Naive B cell (primary cell): ENCODE measurements at places on chromosomes 3 and 15.

GRCh38 chr3:170523248-170523647 is 62.6 kb downstream of the SLC7A14 start:
- no peak for DNase-seq

DNA sequence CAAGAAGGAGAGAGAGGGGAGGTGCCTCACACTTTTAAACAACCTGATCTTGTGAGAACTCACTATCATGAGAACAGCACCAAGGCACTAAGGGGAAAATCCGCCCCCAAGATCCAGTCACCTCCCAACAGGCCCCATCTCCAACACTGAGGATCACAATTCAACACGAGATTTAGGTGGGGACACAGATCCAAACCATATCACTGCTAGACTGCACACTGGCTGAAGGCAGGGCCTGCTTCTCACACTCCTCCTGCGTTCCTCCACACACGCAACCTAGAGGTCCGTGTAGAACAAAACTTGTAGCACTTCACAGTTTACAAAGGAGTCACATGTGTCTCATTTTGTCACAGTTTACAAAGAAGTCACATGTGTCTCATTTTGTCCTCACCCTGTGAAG is 97.8 kb downstream of the DAPK2 start:
- no peak for DNase-seq

DNA sequence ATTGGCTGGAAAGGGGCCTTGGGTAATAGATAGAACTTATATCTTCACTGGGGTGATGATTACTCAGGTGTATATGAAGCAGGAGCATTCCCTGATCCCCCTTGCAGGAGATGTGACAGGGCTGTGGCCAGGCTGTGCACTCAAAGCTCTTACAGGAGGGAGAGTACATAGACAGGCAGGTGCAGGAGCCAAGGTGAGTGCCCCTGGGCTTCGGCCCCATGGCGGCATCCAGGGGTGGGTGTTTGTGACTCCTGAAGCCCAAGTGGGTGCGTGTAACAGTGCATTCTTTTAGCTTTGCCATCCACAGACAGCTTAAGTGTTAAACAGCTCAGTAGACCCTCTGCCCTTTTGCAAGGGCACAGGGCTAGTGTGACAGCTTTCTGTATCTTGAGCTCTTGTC is 236.6 kb upstream of the GPR149 start:
- DNase-seq, result no peak

- DNase-seq, result no peak
Observed at GRCh38 chr3:9916346-9916733, 558 bp upstream of the IL17RC start.

DNA sequence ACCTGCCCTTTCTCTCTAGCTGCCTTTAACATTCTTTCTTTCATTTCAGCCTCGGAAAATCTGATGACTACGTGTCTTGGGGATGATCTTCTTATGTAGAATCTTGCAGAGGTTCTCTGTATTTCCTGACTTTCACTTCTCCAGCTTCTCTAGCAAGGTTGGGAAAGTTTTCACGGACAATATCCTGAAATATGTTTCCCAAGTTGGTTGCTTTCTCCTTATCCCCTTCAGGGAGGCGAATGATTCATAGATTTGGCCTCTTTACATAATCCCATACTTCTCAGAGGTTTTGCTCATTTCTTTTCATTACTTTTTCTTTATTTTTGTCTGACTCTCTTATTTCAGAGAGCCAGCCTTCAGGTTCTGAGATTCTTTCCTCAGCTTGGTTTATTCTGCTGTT is 62.1 kb upstream of the CCDC54 start:
- no peak for DNase-seq

- no peak for DNase-seq
Observed at GRCh38 chr15:80019168-80019745, 40.2 kb upstream of the ZFAND6 start.

DNA sequence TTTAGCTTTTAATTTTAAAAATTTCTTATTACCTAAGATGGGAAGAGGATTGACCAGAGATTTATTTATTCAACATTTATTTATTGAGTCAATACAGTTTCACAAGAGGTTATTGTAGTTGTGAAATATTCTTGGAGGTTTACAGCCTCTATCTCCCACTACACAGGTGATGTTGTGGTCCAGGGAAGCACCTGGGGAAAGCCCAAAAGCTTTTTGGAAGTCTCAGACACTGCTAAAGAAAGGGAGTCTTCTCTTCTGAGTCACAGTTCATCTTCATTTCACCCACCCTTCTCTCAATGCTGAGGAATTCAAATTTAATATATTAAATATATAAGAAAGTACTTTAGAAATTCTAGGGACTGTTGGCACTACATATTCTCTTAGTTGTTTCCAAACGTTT is 41.8 kb downstream of the SERPINI1 start:
- no peak for DNase-seq

DNA sequence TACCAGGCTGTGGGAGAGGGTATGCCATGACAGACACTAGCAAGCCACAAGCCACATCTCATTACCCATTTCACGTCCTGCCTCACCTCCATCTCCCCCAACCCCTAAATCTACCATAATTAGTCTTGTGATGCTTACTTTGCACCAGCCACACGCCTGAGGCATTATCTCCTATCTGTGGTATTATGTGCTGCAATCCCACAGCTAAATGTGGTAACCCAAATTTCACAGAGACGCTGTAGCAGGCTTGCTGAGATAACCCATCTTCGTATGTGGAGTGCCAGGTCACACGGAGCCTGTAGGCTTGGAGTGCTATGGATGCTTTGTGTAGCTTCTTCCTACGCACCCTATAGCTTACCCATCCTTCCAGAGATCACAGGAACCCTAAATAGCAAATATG is 256.7 kb upstream of the KCNH8 start:
- no peak for DNase-seq

GRCh38 chr3:134640872-134641470 is 9.9 kb downstream of the KY start:
- no peak for DNase-seq

DNA sequence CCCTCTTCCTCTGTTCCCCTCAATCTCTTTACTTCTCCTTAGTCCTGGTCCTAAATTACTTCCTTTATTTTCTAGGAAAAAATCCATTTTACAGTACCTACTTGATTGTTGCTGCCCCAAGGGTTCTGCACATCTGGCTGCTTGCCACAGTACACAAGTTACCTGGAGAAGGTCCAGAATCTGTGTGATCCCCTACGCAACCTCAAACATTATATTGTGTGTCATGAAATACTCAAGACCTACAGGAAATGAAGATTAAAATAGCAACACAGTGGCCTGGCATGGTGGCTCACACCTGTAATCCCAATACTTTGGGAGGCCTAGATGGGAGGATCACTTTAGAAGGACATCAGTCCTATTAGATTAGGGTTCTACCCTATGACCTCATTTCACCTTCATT is 48.7 kb downstream of the PRKAR2A start:
- DNase-seq, result no peak

- no peak for DNase-seq
Observed at GRCh38 chr15:59668556-59668955, 11.2 kb upstream of the GTF2A2 start.

GRCh38 chr3:122025296-122025695 is 3.2 kb upstream of the ILDR1 start:
- DNase-seq, result peak; percentile 20

DNA sequence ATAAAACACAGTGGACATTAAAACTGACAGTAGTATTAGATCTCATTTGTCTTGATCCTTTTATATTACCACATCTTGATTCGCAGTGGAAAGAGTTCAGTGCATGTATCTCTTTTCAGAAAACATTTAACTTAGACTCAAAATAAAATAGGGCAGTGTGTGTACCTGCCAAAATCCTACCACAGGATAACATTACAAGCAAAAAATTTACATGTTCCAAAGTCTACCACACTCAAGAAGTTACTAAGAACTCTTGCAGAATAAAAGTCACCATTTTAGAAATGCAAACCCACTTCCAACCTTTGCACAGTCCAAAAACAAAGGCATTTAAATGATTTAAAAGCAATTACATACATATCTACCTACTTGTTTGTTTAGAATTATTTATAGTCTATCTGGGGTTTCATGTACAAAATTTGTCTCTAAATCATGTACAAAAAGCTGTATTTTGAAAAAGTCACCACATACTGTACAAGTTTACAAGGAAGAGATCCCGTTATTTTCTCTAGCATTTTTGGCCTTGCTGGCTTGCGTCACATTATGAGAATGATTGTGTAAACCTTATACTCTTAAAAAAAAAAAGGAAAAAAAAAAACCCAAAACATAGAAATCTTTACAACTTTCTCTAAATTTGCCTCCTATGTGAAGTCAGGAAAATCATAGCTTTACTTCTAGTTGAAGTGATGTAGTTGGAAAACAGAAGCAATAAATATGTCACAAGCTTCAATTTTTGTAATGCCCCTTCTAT is 153.8 kb downstream of the ADAM10 start:
- no peak for DNase-seq

DNA sequence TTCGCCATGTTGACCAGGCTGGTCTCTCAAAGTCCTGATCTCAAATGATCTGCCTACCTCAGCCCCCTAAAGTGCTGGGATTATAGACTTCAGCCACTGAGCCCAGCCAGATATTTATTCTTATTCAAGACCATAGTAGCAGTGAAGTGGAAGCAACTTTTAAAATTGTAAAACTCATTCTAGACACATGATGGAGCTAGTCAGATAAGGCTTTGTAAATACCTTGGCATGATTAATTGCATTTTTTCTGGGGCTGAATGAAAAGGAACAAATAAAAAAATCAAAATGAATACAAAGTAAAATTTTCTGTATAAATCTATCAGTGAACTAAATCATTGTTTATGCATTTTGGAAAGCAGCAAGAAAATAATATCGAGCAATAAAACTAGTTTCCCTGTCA is 4.1 kb upstream of the MYO1E start:
- peak; percentile 13 for DNase-seq

GRCh38 chr3:119571688-119572087 is 7.6 kb upstream of the ADPRH start:
- DNase-seq, result no peak

DNA sequence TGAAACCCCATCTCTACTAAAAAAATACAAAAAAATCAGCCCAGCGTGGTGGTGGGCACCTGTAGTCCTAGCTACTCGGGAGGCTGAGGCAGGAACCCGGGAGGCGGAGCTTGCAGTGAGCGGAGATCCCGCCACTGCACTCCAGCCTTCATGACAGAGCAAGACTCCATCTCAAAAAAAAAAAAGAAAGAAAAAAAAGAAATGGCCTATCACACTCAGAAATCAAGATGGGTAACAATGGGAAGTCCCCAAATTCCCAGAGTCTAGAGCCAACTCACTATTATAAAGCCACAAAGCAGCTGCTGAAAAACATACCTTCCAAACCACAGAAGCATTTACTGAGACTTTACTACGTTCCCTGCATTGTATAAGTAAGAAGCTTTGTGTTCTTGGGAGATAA is 7.5 kb downstream of the HDGFL3 start:
- DNase-seq, result no peak

GRCh38 chr3:72155391-72156064 is 370.6 kb upstream of the PROK2 start:
- DNase-seq, result no peak

DNA sequence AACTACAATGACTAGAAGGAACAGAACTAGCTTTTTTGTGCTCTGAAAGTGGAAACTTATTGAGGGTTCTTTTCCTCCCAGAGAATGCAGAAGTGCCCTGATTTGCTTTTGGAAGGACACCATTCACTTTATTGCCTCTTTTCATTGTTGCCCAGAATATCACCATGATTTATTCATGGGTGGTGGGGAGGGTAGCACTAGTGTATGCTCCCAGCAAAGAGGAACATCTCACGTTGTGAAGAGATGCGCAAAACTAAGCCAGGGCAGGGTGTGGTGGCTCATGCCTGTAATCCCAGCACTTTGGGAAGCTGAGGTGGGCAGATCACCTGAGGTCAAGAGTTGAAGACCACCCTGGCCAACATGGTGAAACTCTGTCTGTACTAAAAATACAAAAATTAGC is 31.4 kb downstream of the FLNB start:
- no peak for DNase-seq

- DNase-seq, result peak; percentile 34
Observed at GRCh38 chr3:112873632-112874031, 27.0 kb upstream of the CD200R1L start.

- DNase-seq, result no peak
Observed at GRCh38 chr3:190003681-190004123, 117.0 kb downstream of the P3H2 start.

DNA sequence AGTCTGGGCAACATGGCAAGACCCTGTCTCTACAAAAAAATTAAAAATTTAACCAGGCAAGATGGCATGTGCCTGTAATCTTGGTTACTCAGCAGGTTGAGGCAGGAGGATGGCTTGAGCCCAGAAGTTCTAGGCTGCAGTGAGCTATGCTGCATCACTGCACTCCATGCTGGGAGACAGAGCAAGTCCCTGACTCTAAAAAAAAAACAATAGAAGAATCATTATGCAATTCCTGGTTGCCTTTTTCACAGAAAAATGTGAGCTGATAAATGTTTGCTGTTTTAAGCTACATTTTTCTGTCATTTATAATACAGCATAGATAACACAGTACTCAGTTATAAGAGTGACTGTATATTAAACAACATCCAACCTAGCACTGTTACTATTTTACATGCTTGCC is 148.8 kb downstream of the SCAPER start:
- DNase-seq, result no peak

DNA sequence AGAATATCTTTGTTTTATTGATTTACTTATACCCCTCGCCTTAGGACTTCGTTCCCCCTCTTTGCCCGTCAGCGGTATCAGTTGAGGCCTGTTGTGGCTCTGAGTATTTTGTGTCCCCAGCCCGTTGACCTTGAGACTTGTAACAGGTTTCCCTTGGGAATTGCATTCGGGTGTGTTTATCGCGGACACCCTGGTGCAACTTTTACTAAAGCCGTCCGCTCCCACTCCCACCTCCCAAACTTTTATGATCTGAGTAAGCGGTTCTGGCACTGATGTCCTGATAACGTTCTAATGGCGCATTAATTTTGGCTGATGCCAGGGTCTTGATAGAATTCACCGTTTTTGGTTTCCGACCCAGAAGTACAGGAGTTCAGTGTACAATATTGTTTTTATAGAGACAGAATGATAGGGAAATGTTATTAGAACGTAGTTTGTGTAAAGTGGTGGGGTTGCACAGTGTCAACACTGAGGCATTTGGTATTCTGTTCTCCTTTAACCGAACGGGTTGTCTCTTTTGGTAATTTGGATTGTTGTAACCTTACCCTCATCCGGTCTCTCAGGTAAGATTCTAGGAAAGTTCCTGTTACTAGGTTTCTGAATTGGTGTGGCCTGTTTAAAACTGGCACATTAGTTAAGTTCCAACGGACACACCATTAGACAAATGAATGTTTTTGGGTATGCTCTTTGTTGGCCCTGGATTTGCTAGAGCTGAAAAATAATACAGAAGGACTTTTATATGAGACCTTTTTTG is 47.8 kb downstream of the OIP5 start:
- no peak for DNase-seq

- no peak for DNase-seq
Observed at GRCh38 chr3:1348547-1348946, 255.7 kb downstream of the CNTN6 start.
